Stimulated activated CD4-positive, alpha-beta T cell treated with anti-CD3 and anti-CD28 coated beads, Interleukin-12 subunit alpha, Interleukin-12 subunit beta, amount 100 ng/mL, for 24 hours (primary cell): ENCODE measurements at places on chromosomes 5 and 9.

DNA sequence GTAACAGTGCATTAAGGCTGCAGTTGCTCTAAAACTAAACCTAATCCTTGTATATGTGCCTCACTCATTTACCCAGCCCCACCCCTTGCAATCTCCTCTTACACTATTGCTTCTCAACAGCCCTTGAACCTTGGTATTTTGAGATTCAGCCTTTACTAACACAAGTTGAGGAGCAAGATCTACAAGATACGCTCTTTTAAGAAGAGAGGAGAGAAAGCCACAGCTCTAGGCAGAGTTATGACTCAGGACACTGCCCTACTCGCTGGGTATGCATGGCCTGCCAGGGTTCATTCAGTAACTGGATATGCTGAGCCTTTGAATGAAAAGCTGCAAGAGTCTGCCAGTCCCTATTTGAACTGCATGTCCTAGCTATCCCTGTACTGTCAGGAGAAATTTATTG lies 219.5 kb downstream of the PCSK5 start:
- DNase-seq = no peak

DNA sequence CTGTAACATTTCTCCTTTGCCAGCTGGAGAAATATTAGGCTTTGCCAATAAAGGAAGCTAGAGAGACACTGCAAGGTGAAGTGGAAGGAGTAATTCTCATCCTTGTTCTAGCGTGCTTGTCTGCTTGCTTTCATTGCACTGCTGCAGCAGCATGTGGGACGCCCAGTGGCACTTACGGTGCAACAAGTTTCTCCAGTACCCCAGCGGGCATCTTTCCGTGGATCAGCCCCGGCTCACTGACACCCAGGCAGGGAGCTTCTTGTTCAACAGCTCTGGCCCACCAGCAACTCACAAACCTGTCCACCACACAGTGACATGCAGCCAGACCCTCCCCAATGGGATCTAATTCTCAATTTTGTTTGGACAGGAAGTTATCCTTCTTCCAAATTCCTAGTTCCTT lies 233.2 kb downstream of the GLIS3 start:
- DNase-seq = no peak

DNA sequence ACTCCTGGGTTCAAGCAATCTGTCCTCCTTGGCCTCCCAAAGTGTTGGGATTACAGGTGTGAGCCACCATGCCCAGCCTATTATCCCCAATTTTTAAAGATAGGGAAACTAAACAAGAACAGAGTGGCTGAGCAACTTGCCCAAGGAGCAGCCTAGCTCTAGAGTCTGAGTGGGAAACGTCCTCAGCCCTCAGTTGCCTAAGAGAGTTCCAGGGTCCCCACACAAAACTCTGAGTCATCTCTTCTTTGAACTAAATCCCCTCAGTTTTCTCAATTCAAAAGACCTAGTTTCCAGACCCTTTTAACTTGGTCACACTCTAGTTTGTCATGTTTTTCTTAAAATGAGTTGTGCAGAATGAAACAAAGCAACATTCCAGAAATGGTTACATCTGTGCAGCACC lies 33.5 kb downstream of the GGTA1 start:
- no peak for DNase-seq

DNA sequence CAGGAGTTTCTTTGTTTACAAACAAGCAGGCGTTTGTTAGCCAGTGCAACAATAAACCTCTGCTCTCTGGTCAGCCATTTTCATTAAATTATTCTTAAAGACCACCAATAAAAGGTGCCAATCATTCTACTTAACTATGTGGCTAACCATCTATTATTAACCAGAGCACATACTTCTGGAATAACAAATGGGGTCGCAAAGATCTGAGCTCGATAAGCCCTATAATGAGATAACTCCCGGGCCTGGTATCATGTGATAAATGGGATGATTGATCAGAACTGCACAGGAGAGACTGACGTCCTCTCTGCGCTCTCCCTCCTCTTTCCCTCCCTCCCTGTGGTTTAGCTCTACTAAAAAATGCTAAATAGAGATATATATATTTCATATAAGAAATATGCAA lies 488.2 kb downstream of the NTRK2 start:
- no peak for DNase-seq

GRCh38 chr5:154430466-154430865 lies 15.3 kb upstream of the SAP30L start:
- no peak for DNase-seq

GRCh38 chr5:137070521-137070920 lies 428.6 kb downstream of the SPOCK1 start:
- DNase-seq = no peak

GRCh38 chr5:63118221-63118620 lies 539.6 kb downstream of the LRRC70 start:
- no peak for DNase-seq

DNA sequence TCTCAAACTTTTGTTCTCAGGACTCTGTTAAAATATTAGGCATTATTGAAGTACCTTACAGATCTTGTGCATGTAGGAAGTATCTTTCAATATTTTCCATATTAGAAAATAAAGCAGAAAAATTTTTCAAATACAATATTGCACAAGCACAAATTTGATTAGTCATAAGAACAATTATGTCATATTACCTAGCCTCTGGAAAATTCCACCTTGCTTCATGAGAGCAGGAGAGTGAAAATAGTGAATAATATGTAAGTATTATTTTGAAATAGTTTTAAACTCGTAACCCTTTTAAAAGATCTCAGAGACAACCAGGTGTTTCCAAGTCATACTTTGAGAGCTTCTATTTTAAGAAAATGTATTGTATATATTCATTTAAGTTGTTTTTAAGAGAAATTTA lies 1672.9 kb upstream of the ACO1 start:
- DNase-seq = no peak

- no peak for DNase-seq
Measured at GRCh38 chr5:95027151-95027721, 257.7 kb downstream of the MCTP1 start.

DNA sequence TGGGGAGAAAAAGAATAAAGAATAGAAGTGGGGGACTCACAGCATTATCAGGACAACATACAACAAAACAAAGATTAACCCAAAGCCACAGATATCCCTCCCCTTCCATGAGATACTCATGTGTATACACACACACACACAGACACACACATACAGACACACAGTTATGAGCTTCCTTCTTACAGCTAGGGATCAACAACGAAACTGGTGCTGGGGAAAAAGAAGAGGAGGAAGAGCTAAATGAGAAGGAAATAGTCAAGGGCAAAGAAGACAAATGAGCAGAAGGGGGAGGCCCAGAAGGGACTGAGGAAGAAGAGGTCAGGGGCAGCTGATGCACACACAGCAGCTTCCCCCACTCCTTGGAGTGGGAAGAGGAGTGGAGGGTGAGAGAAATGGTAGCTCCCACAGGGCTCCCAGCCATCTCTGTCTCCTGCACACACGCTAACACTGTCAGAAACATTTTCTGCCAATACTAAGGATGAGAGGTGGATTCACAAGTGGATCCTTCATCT lies 66.2 kb downstream of the SIL1 start:
- DNase-seq = no peak

DNA sequence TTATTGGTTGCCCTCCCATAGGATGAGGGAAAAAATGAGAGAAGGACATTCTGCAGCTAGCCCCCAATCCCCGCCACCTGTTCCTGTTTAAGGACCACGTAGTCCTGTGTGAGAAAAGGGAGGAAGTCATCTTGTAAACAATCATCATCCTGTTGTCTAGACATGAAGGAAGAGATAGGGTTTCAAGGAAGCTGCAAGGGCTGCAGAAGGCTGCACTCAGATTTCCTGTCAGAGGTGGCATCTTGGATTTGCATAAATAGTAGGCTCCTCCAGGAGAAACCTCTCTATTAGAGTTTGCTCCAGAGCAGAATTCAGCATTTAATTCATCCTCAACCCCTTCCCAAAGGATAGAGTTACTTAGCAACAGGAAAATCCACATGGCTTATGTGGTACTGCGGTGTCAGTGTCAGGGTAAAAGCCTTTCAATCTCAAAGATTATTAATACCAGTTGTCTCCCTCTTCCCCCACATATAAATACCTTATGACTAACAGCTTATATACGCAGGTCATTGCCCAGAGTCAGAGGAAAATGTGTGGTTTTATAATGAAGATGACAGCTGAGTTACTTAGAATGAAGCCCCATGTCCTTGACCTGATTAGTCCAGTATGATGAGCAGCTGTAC lies 4.6 kb upstream of the DNAJC18 start:
- no peak for DNase-seq

DNA sequence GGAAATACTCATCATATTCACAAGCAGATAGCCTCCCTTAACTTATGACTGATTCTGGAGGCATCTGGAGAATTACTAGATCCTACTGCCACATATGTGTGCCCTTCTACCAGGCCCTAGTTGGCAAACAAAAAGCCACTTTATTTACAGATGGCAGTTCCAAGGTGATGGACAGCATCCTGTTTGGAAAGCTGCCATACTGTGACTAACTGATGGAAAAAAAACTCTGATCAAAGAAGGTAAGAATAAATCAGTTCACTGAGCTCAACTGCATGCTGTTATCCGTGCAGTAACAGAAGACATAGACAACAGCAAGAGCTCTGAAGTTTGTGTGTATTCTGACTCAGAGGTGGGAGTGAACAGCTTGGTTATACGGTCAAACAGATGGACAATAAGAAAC lies 279.8 kb upstream of the POU5F2 start:
- DNase-seq = no peak

GRCh38 chr9:98529841-98530240 lies 178.9 kb downstream of the GABBR2 start:
- no peak for DNase-seq

DNA sequence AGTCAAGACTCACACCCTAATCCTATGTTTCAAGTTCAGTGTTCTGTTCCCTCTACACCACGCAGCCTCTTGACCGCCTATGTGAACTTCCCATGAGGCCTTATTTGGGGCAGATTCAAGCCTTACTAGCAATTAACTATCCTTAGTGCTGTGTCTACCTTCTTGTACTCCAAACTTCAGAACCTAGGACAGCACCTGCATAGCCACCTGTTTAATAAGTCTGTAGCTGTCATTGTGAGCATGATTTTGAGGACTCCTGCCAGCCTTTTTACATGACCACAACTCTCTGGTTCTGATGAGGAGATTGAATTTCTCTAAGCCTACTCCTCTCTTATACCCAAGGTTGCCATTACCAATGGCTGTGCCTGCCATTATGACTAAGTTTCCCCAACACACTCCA lies 50.8 kb upstream of the PCSK1 start:
- DNase-seq = no peak

GRCh38 chr5:118366429-118366828 lies 621.9 kb downstream of the DTWD2 start:
- no peak for DNase-seq

DNA sequence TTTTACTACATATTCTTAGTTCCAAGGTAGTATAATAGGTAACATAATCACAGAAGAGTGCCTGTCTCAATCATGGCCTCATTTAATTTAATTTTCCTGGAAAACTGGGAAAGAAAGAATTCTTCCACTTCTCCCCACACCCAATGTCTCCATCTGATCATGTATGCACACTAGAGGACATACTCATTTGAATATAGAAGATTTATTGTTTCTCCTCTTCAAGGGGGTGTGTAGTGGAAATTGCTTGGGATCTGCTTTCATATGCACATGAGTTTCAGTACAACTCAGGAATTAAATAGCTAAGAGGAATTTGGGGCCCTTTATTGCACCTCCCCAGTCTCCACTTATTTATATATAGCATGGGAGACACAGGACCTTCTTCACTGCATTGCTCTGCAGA lies 285.1 kb downstream of the SH3GL2 start:
- DNase-seq = no peak

DNA sequence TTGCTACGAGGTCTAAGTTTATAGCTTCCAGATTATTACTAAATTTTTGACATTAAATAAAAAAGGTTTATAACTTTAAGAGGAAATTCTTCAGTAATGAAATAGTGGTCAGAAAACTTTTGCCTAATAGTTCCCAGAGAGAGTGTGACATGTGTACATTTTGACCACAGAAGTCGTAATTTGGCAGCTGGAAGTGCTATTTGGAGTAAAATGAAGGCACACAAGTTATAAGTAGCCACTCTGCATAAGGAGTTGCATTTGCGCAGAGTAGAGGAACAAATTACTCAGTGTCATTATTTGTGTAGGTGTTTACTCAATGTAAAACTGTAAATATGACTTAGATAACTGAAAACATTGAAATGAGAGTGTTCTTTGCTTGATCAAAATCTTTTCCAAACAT lies 408.4 kb downstream of the CCDC171 start:
- no peak for DNase-seq

- DNase-seq = no peak
Measured at GRCh38 chr9:13513716-13514444, 234.4 kb upstream of the MPDZ start.

DNA sequence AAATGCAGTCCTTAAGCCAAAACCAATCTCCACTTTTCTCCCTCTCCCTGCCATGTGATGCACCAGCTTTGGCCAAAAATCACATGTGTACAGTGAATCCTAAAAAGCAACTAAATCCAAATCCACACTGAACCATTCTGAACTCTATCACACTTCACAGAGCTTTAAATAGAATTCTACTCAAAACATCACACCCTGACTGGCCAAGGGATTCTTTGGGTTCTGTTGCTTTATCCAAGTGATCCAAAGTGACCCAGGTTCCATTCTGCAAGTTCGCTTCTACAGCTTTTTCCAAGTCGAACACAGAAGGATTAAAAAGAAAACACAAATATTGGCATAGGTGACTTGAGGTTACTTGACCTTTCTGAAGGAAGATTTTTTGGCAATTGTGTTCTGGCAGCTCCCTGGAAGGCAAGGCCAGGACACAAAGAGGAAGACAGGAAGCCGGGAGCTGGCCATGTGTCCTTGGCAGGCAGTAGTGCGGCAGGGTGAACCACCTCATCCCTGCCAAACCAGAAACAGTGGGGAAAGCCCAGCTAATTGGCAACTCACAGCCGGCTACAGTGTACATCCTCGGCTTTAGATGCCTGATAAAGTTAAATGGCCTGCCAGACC lies 115.0 kb downstream of the NFIB start:
- DNase-seq = no peak

DNA sequence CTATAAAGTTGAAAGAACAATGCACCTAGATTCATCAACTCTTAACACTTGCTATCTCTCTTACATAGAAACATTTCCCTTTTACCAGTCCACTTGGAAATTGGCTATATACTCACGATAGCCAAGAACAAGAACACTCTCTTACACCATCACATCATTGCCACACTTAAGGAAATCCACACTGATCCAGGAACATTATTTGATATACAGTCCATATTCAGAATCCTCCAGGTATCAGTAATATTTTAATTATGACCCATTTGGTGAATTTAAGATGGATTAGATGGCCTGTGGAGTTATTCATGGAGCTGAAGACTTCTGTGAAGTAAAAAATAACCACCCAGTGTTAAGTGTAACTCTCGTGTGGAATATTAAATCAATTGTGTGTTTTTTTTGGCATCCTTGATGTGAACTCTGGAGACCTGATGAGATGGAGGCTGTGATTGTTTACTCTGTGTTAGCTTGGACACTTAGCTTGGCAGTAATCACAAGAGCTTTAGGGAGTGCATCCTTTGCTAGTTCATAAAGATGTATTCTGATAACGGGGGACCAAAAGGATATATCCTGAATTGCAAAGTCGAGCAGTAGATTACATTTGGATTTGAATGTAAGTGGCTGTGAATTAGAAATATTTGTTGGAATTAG lies 52.0 kb upstream of the ABL1 start:
- no peak for DNase-seq
